ENCODE measurements at places on chromosomes 7 and 10.
A peak's percentile ranks its signal among the peaks of the same experiment; 100 is the strongest.

GRCh38 chr7:36132012-36132411, 21.0 kb upstream of the EEPD1 start:
- DNase-seq = no peak

GRCh38 chr10:108783897-108784296, 1139.4 kb downstream of the XPNPEP1 start:
- no peak for DNase-seq

DNA sequence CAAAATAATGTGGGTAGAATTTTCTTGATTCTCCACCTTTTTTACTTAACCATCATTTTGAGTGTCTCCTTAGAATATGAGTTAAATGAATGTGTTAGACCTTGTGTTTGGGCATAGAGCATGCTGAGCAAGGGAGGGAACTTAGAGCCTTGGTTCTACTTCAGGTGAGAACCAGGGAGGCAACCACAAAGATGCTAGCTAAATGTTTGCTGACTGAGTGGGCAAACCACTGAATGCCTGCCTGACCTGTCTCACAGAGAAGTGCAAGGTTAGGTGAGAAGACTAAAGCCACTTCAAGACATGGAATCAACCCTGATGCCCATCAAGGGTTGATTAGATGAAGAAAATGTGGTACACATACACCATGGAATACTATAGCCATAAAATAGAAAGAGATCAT, 242.6 kb upstream of the ZNF32 start:
- DNase-seq = no peak

DNA sequence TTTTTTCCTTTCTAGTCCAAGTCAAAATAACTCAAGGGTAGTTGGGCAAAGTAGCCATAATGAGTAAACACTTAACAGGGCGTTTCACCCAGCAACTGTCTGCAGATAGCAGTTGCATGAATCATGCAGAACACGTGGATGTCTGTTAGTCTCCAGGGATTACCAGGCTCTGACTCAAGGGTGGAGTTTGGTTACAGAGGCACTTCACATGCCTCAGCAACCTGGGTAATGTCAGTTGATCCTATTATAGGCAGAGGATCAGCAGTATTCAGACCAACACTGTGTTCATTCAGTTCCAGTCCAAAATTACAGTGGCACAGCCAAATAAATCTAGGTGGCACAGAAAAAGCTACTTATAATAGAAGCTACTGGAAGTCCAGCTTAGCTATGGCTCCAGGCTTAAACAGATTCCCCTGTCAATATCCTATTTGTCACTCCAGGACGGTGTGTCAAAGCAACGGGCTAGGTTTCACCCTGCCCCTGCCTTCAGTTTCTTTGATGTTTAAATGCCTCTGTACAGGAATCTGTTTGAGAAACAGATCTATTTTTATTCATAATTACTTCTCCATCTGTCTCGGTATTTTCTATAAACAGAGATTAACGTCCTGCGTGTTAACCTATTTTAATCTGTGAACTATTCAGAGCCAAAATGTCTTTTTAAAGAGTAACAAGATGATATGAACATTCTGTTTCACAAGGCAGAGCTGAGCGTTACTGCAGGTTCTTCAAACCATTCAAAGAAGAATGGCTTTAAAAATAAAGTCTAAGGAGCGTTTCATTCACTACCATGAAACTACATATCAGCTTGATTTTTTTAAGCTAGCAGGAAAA, 162.6 kb upstream of the AKR1E2 start:
- DNase-seq = no peak

DNA sequence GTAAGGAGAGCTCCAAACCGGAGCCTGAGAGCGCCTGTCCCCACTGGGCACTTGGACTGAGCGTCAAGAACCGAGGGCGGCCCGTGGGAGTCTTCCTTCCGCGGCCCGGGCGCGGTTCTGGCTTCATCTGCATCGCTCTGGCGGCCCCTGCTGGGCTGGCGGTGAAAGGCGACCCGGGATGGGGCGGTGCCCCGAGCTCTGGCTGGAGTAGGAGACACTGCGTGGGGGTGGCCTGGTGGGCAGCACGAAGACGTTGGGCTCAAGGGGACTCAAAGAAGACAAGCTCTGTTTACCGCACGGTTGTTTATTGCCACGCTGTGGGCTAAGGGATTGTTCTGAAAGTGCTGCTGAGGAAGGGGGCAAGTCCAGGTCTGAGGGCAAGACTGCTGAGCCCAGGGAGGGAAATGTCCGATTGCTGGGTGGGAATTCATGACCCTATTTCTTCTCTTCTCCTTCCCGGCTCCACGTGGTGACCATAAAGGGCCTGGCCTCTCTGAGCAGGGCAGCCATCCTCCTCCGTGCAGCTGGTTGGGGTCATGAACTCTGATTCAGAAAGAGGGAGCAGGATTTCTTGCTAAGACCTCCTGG, 29.8 kb downstream of the PLAU start:
- DNase-seq = peak; percentile 84

- DNase-seq = no peak
These were observed 26.9 kb downstream of the VPS41 start for GRCh38 chr7:38881947-38882684.

- DNase-seq = no peak
These were observed 17.0 kb downstream of the KCP start for GRCh38 chr7:128893251-128894100.

GRCh38 chr7:103680161-103681144, 234.4 kb upstream of the SLC26A5 start:
- no peak for DNase-seq

DNA sequence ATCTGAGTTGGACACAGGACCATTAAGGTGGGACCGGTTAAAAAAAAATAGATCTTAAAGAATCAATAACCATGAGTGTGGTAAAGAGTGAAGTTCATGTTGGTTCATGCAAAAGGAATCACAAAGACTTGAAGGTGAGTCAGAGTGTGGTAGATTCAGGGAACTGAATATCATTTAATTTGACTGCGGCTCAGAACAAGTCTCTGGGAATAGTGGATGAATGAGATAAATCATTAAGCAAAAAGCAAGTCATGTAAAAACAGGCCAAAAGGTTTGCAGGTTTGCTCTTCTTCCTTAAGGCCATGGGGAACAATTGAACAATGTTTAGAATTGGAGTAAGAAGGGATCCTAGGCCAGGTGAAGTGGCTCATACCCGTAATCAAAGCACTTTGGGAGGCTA, 385.8 kb downstream of the ETV1 start:
- DNase-seq = no peak

- no peak for DNase-seq
These were observed 32.6 kb upstream of the CBLL1 start for GRCh38 chr7:107711301-107711700.

- no peak for DNase-seq
These were observed 265.0 kb upstream of the TCERG1L start for GRCh38 chr10:131576341-131577177.

GRCh38 chr10:78947226-78947625, 121.5 kb upstream of the ZMIZ1 start:
- no peak for DNase-seq

GRCh38 chr7:41294556-41295454, 408.1 kb downstream of the INHBA start:
- DNase-seq = no peak

GRCh38 chr10:132704008-132704814, 81.7 kb downstream of the NKX6-2 start:
- no peak for DNase-seq

- no peak for DNase-seq
These were observed 66.9 kb downstream of the STK17A start for GRCh38 chr7:43649755-43650274.

Measured in stimulated activated CD4-positive, alpha-beta T cell treated with anti-CD3 and anti-CD28 coated beads, Interleukin-12 subunit alpha, Interleukin-12 subunit beta, amount 100 ng/mL, for 4 hours (primary cell).